Heart left ventricle (tissue), 16 donors: ENCODE measurements at places on chromosomes 4 and X. TPM values are rescaled to one million over a fixed set of nuclear protein-coding genes. Genes with fewer than 3 reads are reported as not detected.

PWWP3B gene
- polyA plus RNA-seq, result 1.9 TPM

FABP2 gene
- polyA plus RNA-seq, result 1.1 TPM

SEC31A gene
- 98.7 TPM for polyA plus RNA-seq

TKTL2 gene
- not detected for polyA plus RNA-seq

OPN1MW2 gene
- polyA plus RNA-seq, result not detected

TMEM184C gene
- 27.9 TPM for polyA plus RNA-seq

WDR17 gene
- 0.21 TPM for polyA plus RNA-seq

ADRA2C gene
- polyA plus RNA-seq, result 3.9 TPM

SYP gene
- 3.7 TPM for polyA plus RNA-seq

EPGN gene
- not detected for polyA plus RNA-seq

IL13RA2 gene
- polyA plus RNA-seq, result 0.11 TPM

WDFY3 gene
- 5.0 TPM for polyA plus RNA-seq

FBXW7 gene
- polyA plus RNA-seq, result 29.1 TPM

NAA11 gene
- polyA plus RNA-seq, result not detected

DGKK gene
- polyA plus RNA-seq, result not detected

SORBS2 gene
- polyA plus RNA-seq, result 254 TPM

QRFPR gene
- polyA plus RNA-seq, result 0.57 TPM

SLC7A11 gene
- polyA plus RNA-seq, result 0.04 TPM

ACE2 gene
- 5.0 TPM for polyA plus RNA-seq

MAMLD1 gene
- 1.4 TPM for polyA plus RNA-seq

N4BP2 gene
- polyA plus RNA-seq, result 0.57 TPM

SORCS2 gene
- 0.28 TPM for polyA plus RNA-seq

TMEM47 gene
- polyA plus RNA-seq, result 14.0 TPM

TEX28 gene
- not detected for polyA plus RNA-seq

USP17L28 gene
- polyA plus RNA-seq, result not detected

ASB12 gene
- polyA plus RNA-seq, result 3.7 TPM

STATH gene
- not detected for polyA plus RNA-seq

LPAR4 gene
- polyA plus RNA-seq, result 0.21 TPM

SPRY1 gene
- polyA plus RNA-seq, result 17.0 TPM

GAGE12F gene
- polyA plus RNA-seq, result not detected

DSPP gene
- polyA plus RNA-seq, result not detected

RAP1GDS1 gene
- polyA plus RNA-seq, result 26.6 TPM

GNRHR gene
- not detected for polyA plus RNA-seq

EVC2 gene
- polyA plus RNA-seq, result 0.89 TPM

RHOXF2 gene
- polyA plus RNA-seq, result not detected

CT83 gene
- polyA plus RNA-seq, result not detected

TMSB4X gene
- polyA plus RNA-seq, result 1,976 TPM

HMGN5 gene
- 8.8 TPM for polyA plus RNA-seq

LIMCH1 gene
- polyA plus RNA-seq, result 50.9 TPM

PRDM8 gene
- polyA plus RNA-seq, result 0.76 TPM

ARSJ gene
- polyA plus RNA-seq, result 0.30 TPM

ADGRG4 gene
- polyA plus RNA-seq, result not detected

TLR2 gene
- 3.2 TPM for polyA plus RNA-seq

MAGEA11 gene
- not detected for polyA plus RNA-seq

SPANXB1 gene
- not detected for polyA plus RNA-seq

ETDA gene
- polyA plus RNA-seq, result not detected

MSMO1 gene
- 6.0 TPM for polyA plus RNA-seq

HSPA4L gene
- polyA plus RNA-seq, result 1.3 TPM

DCLK2 gene
- 6.4 TPM for polyA plus RNA-seq

TRAPPC11 gene
- 11.7 TPM for polyA plus RNA-seq

EVC gene
- polyA plus RNA-seq, result 2.4 TPM
